Stimulated activated CD8-positive, alpha-beta memory T cell treated with anti-CD3 and anti-CD28 coated beads, Interleukin-15, amount 100 ng/mL, for 24 hours (primary cell): ENCODE measurements at places on chromosomes 7 and 10.

DNA sequence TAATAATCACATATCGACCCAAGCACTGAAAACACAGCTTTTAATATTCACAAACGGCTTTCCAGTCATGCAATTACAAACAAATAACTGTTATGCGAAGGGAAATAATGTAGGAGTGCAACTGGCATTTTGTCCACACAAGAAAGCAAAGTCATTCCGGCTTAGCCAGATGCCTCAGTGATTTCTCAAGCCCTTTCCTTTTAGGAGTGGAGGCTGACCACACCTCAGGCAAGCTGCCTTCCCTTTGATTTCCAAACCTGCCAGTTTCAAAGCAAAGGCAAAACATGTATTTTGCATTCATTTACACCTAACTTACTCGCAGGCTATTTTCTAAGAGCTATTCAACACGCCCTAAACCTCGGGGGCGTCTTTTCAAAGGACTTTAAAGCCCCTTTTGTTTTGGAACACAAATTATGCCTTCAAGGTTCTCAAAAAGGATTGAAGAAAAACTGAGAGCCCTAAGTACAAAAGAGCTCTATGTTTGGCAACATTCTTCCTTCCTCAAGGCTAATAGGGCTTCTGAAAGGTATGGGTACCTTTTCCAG is 109.6 kb downstream of the CPXM2 start:
- no peak for DNase-seq

DNA sequence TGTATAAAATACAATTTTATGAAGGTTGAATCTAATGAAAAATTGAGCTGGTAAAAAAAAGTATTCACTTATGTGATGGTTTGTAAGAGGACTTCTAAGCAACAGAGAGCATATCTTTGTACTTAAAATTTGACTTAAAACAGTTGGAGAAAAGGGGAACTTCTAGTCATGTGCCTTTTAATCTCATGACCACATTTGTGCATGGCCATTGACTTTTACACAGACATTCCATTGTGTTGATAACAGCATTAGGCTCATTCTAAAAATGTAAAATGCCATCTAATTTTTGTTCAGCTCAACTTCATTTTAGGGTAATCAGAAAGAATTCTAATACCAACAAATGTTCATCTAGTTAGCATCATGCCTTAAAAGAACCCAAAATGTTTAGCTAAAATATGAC is 119.9 kb downstream of the HPSE2 start:
- DNase-seq, result no peak

- DNase-seq, result no peak
These were observed 65.6 kb upstream of the NANOS1 start for GRCh38 chr10:118963933-118964332.

DNA sequence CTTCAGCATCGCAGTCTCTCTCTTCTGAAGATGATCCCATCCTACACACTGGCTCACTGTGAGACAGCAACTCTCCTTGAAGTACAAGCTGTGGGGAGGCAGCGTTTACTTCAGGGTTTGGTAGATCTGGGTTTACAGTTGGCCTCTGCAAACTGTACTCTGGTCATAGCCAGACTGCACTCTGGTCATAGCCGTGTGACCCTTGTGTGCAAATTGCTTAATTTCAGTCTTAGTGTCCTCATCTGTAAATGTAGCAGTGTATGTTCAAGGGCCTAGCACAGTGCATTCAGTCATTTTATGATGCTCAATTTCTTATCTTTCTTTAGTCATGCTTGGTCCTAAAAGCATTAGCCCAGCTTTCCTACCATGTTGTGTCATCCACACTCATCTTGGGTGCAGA is 188.2 kb downstream of the LRMDA start:
- DNase-seq, result no peak

DNA sequence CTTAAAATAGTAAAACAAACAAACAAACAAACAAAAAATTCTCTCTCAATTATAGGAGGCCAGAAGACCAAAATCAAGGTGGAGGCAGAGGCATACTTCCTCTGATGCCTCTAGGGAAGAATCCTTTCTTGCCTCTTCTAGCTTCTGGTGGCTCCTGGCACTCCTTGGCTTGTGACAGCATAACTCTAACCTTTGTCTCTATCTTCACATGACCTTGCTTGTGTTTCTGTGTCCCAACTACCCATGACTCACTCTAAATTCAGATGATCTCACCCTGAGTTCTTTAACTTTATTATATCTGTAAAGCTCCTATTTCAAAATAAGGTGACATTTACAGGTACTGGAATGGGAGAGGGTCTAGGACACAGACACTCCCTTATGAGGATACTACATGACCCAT is 88.3 kb upstream of the ANTXRL start:
- no peak for DNase-seq

- no peak for DNase-seq
These were observed 90.6 kb upstream of the PPP2R2D start for GRCh38 chr10:131810036-131810804.

- DNase-seq, result no peak
These were observed 59.7 kb upstream of the RAB11FIP2 start for GRCh38 chr10:118106426-118106825.

DNA sequence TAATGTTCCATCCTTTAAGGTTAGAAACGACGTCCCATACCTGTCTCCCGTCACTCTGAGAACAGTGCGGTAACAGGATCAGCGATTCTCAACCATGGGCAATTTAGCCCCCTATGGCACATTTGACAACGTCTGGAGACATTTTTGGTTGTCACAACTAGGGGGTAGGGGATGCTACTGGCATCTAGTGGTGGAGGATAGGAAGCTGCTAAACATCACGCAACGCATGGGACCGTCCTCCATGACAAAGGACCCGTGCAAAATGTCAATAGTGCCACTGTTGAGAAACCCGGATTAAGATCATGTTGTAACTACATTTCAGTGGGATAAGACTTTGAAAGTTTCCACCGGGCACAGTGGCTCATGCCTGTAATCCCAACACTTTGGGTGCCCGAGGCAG is 5.0 kb upstream of the PAXIP1 start:
- no peak for DNase-seq

DNA sequence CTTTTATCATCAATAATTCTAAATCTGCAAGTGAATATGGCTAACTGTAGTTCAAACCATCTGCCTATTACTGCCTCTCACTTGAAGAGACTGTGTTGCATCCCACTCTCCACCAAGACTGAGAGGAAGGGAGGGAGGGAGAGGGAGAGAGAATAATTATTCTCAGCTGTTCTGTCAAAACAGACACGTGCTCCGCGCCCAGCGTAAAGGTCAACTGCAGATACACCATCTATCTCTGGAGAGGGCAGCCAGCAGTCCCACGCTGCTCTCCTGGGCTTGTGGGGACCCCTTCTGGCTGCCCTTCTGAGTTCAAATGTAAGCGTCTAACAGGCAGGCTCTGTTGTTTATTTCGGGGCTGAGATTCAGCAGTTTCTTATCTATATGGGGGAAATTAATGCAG is 625.5 kb upstream of the GALNT17 start:
- DNase-seq, result no peak

DNA sequence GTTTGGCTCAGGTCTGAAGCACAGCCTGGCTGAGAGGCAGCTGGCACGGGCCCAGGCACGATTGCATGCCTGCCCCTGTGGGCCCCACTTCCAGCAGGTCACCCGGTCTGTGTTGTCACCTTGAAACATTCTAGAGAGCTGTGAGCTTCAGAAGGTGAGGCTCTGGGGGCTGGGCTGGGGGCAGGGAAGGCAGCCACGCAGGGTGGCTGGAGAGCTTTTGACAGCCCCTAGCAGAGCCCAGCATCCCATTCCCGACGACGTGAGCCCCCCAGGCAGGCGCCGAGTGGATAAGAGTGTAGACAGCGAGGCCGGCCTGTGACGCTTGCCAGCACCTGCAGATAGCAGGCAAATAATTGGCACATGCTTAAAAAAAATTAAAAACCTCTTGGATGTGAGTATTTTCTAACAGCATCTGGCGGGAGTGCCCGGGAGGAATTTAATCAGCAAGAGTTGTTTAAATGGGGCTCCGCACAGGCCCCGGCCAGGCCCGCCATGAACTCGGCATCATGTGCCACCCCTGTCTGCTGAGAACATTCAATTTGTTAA is 212.0 kb upstream of the TBX20 start:
- no peak for DNase-seq

DNA sequence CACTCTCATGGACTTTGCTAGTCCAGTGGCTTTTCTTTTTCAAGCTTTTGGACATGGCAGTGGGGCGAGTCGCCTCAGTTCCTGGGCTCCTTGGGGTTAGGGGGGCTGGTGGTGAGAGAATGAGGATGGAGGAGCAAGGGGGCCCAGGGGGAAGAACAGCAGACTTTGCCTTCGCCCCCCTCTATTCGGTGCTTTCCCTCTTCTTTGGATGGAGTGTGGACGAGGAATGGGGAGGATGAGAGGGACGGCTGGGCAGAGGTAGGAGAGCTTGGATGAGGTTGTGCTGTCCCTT is 255 bp downstream of the MAGI2 start:
- no peak for DNase-seq

GRCh38 chr7:82284936-82285519 is 158.5 kb downstream of the CACNA2D1 start:
- no peak for DNase-seq

DNA sequence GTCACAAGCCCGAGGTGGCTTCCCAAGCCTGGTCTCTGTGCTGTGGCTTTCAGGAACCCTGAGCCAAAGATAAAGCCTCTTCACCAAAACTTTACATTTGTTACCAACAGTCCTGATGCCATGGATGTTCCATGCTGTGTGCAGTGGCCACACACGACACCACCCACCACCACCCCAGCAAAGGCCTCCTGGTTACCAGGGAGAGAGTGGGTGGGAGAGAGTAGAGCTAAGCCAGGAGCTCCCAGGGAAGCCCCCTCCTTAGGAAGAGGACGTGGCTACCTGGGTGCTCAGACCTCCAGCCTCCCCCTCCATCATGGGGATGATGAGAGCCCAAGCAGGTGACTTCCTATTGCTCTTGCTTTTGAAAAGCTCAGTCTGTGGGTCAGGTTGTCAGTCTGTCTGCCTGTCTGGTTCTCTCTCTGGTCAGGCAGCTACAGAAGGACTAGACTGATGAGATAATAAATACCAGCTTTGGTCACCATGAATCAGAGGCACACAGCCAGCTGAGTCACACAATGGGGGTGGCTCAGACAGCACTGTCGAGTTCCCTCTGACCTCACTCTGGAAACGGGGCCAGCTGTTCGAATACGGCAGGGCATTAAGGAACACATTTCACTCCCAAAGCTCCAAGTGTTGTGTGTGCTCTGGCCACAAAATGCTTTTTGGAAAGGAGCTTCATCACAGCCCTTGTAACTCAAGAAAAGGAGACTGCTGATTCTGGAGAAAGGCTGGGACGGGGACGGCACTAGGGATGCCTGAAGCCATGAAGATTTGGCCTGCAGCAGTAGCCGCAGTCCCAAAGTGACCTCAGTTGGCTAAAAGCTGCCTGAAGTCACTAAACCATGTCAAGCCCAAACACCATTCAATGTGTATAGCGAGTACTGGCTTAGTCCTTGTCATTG is 166.0 kb downstream of the FANK1 start:
- DNase-seq, result no peak

- DNase-seq, result no peak
These were observed 398.5 kb downstream of the PCDH15 start for GRCh38 chr10:54402576-54402975.

GRCh38 chr7:15317215-15317614 is 244.6 kb downstream of the AGMO start:
- DNase-seq, result no peak
